ENCODE measurements at places on chromosomes 7 and 10.

DNA sequence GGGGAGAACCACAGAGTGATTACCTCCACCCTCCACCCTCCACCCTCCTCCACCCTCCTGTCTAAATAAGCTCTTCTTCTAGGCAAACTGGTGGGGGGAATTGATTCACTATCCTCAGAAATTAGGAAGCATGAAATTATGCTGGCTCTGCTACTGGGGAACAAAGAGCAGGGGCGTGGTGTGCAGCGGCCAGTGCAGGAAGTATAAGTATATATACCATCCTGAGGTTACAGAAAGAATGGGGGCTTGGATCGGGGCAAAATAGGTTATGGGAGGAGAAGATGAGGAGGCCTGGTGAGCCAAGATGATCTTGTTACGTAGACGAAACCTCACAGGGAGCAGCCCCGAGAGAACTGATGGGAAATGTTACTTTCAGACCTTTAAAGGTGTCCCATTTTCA is 49.1 kb downstream of the SYPL1 start:
- no peak for DNase-seq

- DNase-seq: no peak
Observed at GRCh38 chr10:96276831-96277230, 5.5 kb upstream of the BLNK start.

- no peak for DNase-seq
Observed at GRCh38 chr7:114298011-114298410, 116.6 kb upstream of the FOXP2 start.

DNA sequence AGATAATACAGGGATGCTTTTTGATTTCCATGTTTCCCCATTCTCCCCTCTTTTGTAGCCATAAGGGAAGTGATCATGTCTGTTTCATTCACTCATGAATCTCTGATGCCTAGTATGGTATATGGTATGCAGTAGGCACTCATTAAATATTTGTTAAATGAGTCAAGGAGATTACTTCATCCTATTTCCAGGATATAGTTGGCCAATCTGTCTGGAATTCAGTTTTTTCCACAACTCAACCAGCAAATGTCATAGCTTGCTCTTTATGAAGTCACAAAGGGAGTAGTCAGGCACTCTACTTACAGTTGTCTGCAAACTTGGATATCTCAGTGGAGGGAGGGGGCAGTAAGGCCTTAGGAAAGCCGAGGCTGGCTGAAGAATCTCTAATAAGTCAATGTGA is 853.6 kb downstream of the LRMDA start:
- no peak for DNase-seq

- no peak for DNase-seq
Observed at GRCh38 chr10:75497997-75498883, 66.8 kb downstream of the LRMDA start.

GRCh38 chr7:127886248-127886647 is 145.0 kb downstream of the LRRC4 start:
- DNase-seq: no peak

DNA sequence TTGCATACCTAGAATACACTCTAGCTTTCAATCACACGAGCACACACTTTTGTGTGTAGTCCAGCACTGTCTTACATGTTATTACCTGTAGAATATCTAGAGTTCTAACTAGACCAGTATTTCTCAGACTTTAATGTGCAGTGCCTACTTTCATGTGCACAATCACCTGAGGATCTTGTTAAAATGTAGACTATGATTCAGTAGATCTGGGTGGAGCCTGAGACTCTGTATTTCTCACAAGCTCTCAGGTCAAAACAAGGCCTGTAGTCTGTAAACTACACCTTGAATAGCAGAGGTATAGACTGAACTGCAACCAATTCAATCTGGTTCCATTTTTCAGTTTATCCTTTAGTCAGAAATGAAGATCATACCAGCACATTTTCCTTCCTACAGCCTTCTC is 11.1 kb downstream of the IFIT2 start:
- no peak for DNase-seq

DNA sequence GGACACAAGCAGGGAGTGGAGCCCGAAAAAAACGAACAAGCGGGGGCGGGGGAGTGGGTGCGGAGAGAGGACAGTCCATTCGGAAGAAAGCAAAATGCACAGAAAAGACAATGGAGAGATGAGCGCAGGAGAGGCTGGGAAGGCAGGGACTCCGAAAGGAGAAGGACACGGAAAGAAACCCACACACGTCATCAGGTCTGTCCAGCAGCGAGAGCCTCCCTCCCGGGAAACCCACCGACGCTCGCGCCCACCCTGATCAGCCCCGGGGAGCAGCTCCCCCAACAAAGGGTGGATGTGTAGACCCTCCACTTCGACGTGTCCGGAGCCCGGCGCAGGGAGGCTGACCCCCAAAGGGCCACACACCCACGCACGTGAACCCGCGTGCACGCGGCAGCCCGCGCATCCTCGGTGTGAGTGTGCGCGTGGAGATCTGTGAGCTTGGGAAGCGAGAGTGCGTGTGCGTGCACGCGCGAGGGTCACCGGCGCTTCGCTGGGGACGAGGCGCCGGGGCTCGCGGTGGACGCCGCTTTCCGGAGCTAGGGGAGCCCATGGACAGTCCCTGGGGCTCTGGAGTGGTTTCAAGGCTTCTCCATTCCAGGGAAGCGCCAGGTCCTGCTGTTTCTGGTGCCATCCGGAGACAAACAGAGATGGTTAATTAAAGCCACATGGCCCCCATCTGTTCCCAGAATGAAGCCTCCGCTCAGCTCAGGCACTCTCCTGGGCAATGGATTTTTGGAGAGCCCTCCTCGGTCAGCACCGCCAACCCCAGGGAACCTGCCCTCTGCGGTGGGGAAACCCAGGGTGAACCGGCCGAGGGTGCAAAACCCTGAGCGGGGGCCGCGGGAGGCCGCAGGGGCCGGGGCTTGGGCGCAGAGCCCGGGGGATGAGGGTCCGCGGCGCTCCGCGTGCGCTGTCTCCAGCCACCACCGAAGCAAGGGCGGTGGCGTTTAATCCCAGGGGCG is 916 bp downstream of the LAMB1 start:
- DNase-seq: no peak

DNA sequence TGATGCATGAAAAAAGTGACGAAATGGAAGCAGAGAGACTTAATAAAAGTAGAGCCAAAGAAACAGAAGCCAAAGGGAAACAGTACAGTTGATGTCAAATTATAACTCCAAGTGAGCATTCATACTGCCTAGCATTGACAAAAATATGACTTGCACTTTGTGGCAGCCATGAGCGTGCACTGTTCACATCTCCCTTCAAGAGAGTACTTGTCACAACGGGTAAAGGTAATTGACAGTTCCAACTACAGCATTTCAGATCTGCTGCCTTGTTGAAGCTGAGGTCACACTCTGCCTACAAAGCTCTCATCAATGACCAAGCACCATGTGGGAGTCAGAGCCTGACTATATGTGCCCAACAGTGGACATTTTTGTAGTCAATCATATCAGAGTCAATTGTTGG is 54.3 kb downstream of the IQUB start:
- DNase-seq: no peak

DNA sequence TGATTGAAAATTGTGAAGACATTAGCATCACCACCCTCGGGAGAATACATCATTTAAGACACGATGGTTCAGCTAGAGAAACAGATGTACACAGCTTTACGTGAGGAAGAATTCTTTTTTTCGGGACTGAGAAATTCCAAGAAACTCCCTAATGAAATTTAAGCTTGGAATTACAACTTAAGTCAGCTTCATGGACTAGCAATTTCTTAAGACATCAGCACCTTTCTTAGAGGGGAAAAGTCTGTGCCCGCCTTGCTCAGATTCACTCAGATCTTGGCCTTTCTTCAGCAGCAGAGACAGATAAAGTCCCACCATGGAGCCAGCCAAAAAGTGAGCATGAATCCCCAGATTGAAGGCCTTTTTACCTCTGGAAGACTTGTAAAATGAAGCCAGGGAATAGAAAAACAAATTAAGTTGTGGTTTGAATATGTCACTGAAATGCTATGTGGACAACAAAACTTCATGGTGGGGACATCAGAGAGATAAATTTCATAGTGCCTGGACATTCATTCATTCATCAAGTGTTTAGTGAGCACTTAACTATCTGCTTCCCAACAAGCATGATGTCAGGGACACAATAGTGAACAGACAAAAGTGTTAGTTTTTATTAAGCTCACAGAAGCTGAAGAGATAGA is 32.1 kb downstream of the PRKG1 start:
- no peak for DNase-seq

DNA sequence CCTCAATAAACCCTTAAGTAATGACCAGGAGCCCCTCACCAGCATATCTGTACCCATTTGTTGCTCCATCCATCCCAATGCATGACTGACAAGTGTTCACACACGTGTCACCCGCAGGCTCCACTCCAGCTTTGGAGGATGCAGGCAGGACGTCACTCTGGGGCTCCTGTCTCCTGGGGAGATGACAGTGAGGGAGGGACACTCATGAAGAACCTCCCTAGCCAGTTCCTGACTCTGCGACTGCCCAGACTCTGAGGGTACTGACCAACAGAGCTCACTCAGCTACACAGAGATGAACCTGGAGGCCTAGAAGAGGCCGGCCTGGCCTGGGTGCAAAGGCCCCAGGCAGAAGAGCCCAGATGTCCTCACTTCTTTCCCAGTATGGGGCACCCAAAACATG is 135.1 kb upstream of the RET start:
- DNase-seq: no peak

DNA sequence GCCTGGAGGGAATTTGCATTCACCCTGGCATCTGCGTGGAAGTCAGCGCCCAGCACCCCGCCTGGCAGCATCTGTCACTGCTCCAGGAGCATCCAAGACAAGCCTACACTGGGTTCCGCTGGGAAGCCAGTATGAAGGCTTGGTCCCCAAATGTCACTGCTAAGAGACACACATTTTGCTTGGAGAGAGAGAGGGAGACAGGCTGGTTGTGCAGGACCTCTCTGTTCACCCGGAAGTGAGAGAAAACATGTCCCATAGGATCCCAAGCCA is 119.5 kb downstream of the SEC23IP start:
- DNase-seq: no peak

GRCh38 chr7:129664029-129665012 is 52.8 kb downstream of the NRF1 start:
- peak; percentile 41 for DNase-seq

GRCh38 chr7:38257350-38257677 is 16.1 kb downstream of the TARP start:
- no peak for DNase-seq

DNA sequence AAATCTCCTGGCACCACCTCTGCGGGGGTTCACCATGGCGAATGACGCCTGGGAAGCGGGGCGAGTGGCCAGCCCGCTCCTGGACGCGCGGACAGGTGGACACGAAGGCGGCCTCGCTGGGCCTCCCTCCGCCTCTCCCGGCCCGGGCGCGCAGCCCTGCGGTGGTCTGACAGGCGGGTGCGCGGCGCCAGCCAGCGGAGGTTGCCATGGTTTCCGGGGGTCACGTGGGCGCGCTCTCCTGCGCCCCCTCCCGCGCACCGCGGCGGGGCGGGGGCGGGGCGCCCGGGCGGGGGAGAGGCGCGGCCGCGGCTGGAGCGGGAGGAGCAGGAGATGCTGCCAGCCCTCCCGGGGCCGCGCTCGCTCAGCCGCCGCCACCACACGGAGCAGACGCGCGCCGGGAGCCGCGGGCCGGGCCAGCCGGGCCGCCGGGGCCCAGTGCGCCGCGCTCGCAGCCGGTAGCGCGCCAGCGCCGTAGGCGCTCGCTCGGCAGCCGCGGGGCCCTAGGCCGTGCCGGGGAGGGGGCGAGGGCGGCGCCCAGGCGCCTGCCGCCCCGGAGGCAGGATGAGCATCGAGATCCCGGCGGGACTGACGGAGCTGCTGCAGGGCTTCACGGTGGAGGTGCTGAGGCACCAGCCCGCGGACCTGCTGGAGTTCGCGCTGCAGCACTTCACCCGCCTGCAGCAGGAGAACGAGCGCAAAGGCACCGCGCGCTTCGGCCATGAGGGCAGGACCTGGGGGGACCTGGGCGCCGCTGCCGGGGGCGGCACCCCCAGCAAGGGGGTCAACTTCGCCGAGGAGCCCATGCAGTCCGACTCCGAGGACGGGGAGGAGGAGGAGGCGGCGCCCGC is at the start of gene PRKAR2B:
Gene PRKAR2B (plus strand): TSS at position 359 of the 848 bp plus-strand sequence. CDS start 203 bp downstream, at position 562.
- DNase-seq: peak; percentile 68

DNA sequence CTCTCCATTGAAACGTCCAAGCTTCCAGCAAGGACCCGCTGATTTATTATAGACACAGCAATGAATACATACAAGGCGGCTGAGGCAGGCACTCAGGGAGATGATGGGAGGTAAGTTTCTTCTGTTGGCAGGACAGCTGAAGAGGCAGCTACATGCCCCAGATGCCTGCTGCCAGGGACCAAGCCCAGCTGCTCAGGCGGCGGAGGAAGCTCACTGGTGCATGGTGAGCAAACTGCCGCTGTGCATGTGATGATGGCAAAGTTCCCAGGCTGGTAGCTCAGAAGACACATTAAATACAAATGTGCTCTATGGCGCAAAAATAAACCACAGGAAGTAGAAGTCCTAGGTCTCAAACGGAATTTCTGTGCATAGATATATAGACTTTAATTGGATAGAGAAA is 2.3 kb downstream of the DNTT start:
- no peak for DNase-seq

- DNase-seq: no peak
Observed at GRCh38 chr7:88102675-88103074, 117.2 kb downstream of the SRI start.

DNA sequence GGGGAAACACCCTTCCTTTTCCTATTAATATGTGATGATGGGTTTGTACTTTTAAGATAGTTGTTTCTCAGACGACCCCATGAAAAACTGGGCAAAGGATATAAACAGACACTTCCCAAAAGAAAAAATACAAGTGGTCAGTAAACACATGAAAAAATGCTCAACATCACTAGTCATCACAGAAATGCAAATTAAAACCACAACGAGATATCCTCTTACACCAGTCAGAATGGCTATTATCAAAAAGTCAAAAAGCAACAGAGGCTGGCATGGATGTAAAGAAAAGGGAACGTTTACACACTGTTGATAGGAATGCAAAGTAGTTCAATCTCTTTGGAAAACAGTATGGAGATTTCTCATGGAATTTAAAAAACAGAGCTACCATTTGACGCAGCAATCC is 111.4 kb upstream of the ZEB1 start:
- no peak for DNase-seq

GRCh38 chr10:124302951-124303505 is 115.7 kb downstream of the OAT start:
- no peak for DNase-seq

DNA sequence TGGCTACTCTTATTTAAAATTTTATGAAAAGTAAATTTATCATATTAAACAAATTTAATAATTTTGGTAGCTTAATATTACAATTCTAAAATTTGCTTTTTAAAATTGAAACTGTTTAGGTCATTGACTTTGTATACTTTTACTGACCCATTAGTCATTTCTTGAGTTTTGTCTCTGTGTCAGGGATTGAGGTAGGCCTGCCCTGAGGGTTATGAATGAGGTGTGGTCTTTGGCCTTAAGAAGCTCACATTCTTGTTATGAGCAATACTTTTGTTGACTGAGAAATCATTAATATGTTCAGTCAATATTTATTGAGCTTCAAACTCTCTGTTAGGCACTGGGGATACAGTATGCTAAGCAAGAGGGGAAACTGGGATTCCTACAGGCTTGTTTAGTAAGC is 47.0 kb upstream of the RPA3 start:
- DNase-seq: no peak

All from muscle of arm (tissue), 14 donors.